Stimulated activated CD4-positive, alpha-beta T cell treated with anti-CD3 and anti-CD28 coated beads, Interleukin-12 subunit alpha, Interleukin-12 subunit beta, amount 100 ng/mL, for 48 hours (primary cell): ENCODE measurements at places on chromosomes 4 and X.

- no peak for DNase-seq
Observed at GRCh38 chrX:71178908-71179307, 34.3 kb downstream of the NLGN3 start.

GRCh38 chr4:6405397-6405706 lies 67.1 kb downstream of the PPP2R2C start:
- DNase-seq: no peak

DNA sequence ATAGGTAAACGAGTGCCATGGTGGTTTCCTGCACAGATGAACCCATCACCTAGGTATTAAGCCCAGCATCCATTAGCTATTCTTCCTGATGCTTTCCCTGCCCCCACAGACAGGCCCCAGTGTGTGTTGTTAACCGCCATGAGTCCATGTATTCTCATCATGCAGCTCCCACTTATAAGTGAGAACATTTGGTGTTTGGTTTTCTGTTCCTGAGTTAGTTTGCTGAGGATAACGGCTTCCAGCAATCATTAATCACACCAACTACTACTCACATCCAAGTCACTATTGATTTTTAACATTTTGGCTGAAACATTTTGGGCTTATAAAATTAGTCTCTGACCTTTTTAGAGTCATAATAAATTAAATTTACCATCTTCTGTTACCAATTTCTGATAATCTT lies 205.3 kb downstream of the SPOCK3 start:
- no peak for DNase-seq

DNA sequence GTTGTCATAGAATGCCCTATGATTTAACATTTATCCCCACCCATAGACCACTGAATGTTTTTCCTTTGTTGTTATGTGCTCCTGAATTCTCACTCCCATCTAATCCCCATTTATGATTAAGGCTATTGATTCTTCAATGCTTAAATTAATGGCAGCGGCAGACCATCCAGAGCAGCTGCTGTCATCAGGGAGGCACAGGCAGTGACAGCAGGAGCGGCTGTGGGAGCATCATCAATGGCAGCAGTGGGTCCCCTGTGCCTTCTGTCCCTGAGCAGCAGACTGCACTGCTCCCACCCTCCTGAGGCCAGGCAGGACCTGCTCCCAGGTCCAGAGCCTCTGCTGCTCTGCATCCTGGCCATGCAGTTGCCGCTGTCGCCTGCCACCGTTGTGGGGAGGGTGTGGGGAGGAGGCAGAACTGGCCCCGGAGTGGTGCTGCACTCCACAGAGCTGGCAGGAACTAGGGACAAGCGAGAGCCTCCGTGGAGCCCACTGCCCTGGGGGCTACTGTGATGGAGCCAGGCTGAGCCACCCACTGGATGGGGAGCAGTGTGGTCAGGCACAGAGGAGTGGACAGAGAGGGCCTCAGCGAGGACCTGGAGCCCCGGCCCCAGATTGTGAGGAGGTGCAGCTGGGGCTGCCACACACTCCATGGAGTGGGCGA lies 29.0 kb downstream of the NAA11 start:
- DNase-seq: no peak

DNA sequence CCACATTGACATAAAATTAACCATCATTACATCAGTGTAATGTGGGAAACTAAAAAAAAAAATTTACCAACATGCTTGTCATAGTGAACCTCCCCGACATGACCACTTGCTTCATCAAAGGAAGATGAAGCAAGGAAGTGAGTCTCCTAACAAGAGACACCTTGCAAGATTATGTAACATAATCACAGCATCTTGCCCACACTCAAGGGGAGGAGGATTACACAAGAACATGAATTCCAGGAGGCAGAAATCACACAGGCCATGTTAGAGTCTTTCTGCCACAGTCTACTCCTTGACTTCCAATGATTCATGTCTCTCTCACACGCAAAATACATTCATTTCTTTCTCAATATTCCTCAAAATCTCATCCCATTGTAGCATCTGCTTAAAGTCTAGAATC lies 93.3 kb downstream of the AKAP4 start:
- DNase-seq: no peak

- DNase-seq: peak; percentile 29
Observed at GRCh38 chr4:22237155-22237751, 278.6 kb downstream of the ADGRA3 start.

- no peak for DNase-seq
Observed at GRCh38 chr4:81019006-81019405, 11.5 kb upstream of the BMP3 start.
